Right renal cortex interstitium (tissue), 3 donors: ENCODE measurements at places on chromosomes 2 and 18. TPM values are rescaled to one million over a fixed set of nuclear protein-coding genes. Genes with fewer than 3 reads are reported as not detected.

The B3GNT7 gene
- polyA plus RNA-seq: 2.8 TPM

The LONRF2 gene
- polyA plus RNA-seq: 2.8 TPM

The FSHR gene
- not detected for polyA plus RNA-seq

The ZNF397 gene
- polyA plus RNA-seq: 50.3 TPM

The GPR45 gene
- not detected for polyA plus RNA-seq

DNA sequence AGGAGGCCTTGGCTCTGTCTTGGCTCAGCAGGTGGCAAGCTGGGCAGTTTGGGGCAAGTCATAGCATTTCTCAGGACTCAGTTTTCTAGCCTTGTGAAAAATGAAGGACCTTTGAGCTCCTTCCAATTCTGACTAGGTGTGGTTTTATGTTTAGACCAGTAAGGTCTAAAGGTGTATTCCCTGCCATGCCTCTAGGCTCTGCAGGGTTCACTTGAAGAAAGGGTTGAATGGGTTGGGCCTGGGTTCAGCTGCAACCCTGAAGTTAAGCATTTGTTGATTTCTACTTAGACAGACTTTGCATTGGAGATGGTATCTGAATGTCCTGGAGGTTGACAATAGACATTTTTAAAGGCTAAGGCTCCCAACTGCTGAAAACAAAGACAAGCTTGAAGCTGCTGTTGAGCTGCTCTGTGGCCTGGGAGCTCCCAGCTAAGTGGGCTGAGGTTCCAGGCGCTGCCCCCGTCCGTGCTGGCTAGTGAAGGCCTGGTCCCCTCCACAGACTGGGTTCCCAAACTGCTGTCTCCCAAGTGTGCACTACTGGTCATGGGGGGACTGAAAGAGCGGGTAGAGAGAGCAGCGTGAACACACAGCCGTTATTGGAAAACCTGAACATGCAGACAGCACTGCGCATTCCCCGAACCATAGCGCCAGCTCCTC lies 100.7 kb upstream of the SMAD7 start:
- no peak for DNase-seq

- DNase-seq: no peak
Observed at GRCh38 chr2:143828763-143829537, 691.0 kb downstream of the ZEB2 start.

DNA sequence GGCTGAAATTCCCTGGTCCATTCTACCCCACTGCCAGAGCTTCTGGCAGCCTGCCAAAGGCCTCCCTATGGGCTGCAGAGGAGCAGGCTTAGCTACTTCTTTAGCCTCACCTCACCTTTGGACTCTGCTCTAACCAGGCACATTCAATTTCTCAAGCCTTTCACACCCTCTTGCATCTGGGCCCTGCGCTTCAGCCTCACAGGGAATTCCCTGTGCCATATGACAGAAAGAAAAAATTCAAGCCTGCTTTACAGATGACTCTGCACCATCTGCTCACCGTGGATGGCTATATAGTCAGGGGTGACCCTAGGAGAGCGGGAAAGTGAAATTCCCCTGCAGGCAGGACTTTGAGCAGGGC lies 62.5 kb downstream of the REEP1 start:
- DNase-seq: no peak

DNA sequence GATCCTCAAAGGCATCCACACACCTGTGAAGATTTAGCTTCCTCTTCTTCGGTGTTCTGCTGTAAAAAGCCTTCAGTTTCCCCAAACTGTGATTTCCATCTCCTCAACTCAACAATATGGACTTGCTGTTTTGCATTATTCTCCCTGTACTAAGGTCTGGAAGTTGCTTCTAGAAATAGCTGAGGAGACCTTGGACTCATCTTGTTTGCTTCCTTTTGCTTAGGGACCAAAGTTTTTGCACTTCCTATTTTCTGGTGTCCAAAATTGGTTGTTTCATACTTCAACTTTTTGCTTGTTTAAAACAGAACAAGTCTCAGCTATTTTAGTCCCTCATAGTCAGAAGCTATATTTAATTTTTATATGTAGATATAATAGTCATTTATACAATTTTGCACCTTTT lies 201.9 kb upstream of the COPS8 start:
- no peak for DNase-seq

DNA sequence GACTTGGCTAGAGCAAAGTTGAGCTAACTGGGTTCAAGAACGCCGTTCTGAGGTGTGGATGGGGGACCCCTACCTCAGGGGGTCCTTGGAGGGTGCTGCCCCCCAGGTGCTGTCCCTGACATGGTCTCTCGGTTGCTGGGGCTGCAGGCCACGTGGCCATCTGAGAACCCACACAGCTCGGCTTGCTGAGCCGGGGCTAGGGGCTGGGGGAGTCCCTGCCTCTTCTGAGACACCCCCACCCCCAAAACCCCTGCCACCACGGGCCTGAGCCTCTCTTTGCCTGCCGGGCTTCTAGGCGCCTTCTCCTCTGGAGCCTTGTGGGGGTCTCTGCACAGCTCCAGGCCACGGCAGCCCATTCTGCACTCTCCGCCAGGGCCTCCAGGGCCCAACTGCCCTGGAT lies 52.0 kb upstream of the LAMA1 start:
- DNase-seq: no peak

DNA sequence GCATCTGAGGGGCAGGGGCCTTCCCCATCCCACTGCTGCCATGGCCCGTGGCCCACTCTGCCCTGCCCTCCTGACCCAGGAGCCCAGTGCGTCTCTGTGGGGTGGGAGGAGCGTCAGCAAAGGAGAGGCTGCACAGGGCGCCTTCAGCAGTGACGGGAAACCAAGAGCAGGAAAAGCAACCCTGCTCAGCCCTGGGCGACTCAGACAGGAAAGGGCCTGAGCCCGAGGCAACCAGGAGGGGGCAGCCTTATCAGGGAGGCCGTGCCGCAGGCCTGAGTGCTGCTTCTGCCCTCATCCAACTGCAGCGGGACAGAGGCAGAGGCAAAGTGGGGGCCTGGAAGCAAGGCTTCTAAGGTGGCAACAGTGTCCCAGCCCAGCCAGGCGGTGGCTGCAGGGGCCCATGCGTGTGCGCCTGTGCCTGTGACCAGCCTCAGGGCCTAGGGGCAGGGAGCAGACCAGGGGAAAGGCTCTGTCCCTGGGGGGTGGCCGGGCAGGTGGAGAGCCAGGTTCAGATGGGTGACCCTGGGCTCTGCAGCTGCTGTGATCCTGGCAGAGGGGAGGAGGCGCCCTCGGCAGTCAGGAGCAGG lies 23.3 kb upstream of the ALPI start:
- no peak for DNase-seq

DNA sequence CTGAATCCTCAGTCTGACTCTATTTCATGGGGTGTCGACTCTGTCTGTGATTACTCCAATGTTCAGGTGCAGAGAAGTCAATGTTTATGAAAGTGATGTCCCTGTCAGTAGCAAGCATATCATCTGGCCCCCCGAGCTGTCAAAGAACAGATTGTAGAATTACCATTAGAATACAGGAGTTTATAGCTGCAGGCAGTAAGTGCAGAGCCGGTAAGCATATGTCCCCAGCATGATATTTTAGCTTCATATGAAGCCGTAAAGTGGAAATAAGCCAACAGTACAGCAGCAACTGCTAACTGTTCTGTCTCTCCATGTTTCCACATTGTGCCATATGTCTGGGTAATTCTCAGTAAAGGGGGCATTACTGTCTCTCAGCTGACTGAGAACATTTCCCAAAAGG lies 541.8 kb downstream of the SOX11 start:
- DNase-seq: no peak

DNA sequence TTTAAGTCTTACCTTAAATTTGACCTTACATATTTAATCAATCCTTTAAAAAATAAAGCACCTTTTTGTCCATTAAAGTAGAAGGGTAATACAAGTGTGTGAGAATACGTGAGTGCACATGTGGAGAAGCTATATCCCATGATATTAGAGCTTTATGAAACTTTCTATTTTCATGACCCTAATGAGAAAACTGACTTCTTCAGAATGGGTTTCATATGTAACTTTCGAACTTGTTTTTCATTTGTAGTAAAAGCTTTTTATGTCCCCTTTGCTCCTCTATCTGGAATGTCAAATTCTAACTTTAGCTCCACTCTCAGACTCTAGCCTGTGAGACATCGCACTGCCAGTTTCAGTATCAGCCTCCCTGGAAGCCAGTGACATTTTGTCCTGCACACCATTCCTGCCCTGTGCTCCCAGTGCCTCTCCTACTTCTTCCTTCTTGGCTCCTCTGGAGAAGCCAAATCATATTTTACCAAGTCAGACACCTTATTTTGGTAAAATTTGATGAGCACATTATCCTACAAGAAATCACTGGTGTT lies 42.0 kb downstream of the MAPRE2 start:
- DNase-seq: no peak

GRCh38 chr2:191366199-191366598 lies 121.0 kb downstream of the MYO1B start:
- DNase-seq: no peak

DNA sequence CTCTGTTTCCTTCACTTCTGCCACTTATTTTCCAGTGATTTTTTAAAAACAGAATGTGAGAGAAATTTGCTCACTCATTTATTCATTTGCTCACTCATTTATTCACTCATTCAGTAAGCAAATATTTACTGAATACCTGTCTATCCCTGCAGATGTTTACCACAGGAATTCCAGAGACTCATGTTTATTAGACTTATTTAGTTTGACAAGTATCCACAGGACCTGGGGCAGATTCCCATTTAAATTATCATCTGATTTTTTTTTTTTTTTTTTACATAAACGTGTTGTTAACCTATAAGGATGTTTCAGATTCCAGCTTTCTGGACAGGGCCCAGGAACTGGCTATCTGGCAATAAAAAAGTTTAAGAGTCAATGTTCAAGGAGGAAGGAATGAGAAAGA lies 175.1 kb upstream of the ERBB4 start:
- DNase-seq: no peak

GRCh38 chr18:74148543-74149070 lies 284 bp downstream of the TIMM21 start:
- DNase-seq: no peak

GRCh38 chr2:68577183-68577582 lies 66.2 kb upstream of the PROKR1 start:
- no peak for DNase-seq
